Ovary (tissue), 10 donors: ENCODE measurements at places on chromosomes 7 and 10.

DNA sequence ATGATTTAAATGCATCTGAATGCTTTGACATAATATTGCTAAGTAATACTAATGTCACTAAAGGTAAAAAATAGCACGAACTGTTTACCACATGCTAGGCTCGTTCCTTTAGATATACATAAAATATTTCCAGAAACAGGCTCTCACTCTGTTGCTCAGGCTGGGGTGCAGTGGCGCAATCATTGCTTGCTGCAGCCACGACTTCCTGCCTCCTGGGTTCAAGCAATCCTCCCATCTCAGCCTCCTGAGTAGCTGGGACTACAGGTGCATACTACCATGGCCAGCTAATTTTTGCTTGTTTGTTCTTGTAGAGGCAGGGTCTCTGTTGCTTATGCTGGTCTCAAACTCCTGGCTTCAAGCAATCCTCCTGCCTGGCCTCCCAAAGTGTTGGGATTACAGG lies 183.3 kb downstream of the SGMS1 start:
- H3K4me3 ChIP-seq = no peak overlapping the region
- no peak for DNase-seq
- no peaks in the 10 kb centered on the region for H3K36me3 ChIP-seq
- H3K4me1 ChIP-seq = no peaks in the 10 kb centered on the region
- no peaks in the 10 kb centered on the region for H3K27me3 ChIP-seq

GRCh38 chr7:85695533-85695932 lies 508.7 kb upstream of the SEMA3D start:
- no peaks in the 10 kb centered on the region for H3K27me3 ChIP-seq
- H3K4me1 ChIP-seq = no peaks in the 10 kb centered on the region
- no peak overlapping the region for H3K4me3 ChIP-seq

- H3K36me3 ChIP-seq = no peaks in the 10 kb centered on the region
- H3K4me3 ChIP-seq = no peak overlapping the region
- no peak overlapping the region for H3K27ac ChIP-seq
- H3K27me3 ChIP-seq = no peaks in the 10 kb centered on the region
- H3K4me1 ChIP-seq = peaks cover 5% of the 10 kb centered on the region
Observed at GRCh38 chr10:3748484-3748883, 36.5 kb downstream of the KLF6 start.

GRCh38 chr7:142033154-142033553 lies 37.5 kb downstream of the MGAM start:
- H3K36me3 ChIP-seq = no peaks in the 10 kb centered on the region
- no peak overlapping the region for H3K4me3 ChIP-seq
- no peaks in the 10 kb centered on the region for H3K27me3 ChIP-seq
- no peaks in the 10 kb centered on the region for H3K4me1 ChIP-seq

GRCh38 chr7:98462911-98463633 lies 62.2 kb upstream of the BAIAP2L1 start:
- no peaks in the 10 kb centered on the region for H3K27me3 ChIP-seq
- H3K4me3 ChIP-seq = no peak overlapping the region
- no peak overlapping the region for H3K27ac ChIP-seq
- no peak for DNase-seq

GRCh38 chr10:80996615-80997193 lies 459.0 kb downstream of the SH2D4B start:
- no peaks in the 10 kb centered on the region for H3K4me1 ChIP-seq
- no peaks in the 10 kb centered on the region for H3K36me3 ChIP-seq
- DNase-seq = no peak
- no peaks in the 10 kb centered on the region for H3K27me3 ChIP-seq
- no peak overlapping the region for H3K4me3 ChIP-seq
- H3K27ac ChIP-seq = no peak overlapping the region
